ENCODE measurements at places on chromosomes 11 and 22.

GRCh38 chr11:70759846-70760245 is 361.5 kb downstream of the CTTN start:
- no peak for DNase-seq

DNA sequence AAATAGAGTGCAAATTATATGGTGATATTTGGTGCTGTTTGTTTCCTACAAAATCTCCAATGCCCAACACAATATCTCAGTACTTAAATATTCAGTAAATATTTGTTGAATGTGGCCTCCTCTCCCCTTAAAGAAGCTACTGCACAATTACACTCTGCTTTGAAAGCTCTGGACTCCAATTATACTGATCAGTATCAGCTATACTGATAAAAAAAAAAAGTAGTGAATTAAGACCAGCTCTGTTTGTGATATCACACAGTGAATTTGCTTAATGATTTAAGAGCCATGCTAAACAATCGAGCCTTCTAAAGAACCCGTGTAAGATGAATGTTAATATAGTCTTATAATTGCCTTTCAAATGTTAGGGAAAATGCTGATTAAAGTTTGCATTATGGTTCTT is 543.2 kb upstream of the API5 start:
- no peak for DNase-seq

GRCh38 chr22:46931881-46932280 is 169.4 kb downstream of the TBC1D22A start:
- DNase-seq: no peak

- DNase-seq: no peak
Measured at GRCh38 chr22:11066458-11067285, 4461.3 kb upstream of the OR11H1 start.

Data from cortex of kidney (tissue), 1 donor.